Spinal cord (tissue), 10 donors: ENCODE measurements at places on chromosomes 12 and 14. TPM values are rescaled to one million over a fixed set of nuclear protein-coding genes. Genes with fewer than 3 reads are reported as not detected.

The MSI1 gene
- polyA plus RNA-seq: 64.8 TPM

- DNase-seq: no peak
Measured at GRCh38 chr14:71682337-71682736, 249.9 kb upstream of the RGS6 start.

The MYH6 gene
- polyA plus RNA-seq: not detected

DNA sequence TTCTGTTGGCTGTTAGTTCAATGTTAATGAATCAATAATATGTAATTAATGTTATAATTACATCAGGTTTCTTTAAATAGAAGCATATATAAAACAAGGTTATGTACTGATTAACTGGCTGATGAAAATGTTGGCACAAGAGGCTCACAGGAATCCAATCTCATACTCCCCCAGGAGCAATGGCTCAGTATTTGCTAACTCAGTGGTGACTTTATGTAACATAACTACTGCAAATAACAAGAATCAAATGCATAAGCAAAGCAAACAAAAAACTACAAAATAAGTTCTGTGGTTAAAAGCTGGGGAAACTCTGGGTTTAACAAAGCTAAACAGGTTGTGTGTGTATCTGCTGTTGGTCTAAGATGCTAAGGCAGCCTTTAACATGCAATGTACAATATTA is 27.7 kb upstream of the BBS10 start:
- DNase-seq: no peak

GRCh38 chr14:48792376-48793024 is 793.7 kb downstream of the RPS29 start:
- no peak for DNase-seq

DNA sequence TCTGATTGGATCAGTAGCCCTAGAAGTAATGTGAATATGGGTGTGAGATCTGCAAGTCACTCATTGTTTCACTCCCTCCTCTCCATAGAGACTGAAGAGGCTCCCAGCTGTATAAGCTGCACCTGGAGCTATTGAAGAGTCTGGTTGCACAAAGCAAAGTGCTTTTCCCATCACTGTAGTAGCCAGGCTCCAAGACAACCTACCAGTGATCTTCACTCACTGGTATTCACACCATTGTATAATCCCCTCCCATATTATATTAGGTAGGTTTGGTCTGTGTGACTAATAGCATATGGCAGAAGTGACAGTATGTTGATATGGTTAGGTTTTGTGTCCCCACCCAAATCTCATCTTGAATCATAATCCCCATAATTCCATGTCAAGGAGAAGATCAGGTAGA is 64.4 kb downstream of the ZFC3H1 start:
- DNase-seq: no peak

- DNase-seq: no peak
Measured at GRCh38 chr14:68735856-68736255, 57.0 kb downstream of the ZFP36L1 start.

DNA sequence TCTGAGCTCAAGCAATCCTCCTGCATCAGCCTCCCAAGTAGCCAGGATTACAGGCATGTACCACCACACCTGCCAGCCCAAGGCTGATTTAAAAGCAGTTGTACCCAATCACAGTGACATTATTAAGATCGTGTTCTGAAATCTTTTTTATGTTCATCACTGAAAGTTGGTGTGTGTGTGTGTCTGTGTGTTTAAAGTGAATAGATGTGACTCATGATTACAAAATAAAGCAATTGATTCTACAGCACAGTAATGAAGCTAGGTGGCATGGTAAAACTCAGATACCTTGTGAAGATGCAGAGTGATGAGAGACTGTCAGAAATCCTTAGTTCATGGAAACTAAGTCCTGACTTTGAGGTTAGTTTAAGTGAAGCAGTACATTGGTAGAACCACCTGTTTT is 74.2 kb upstream of the ATP2B1 start:
- no peak for DNase-seq

- no peak for DNase-seq
Measured at GRCh38 chr12:77493302-77494168, 337.2 kb upstream of the NAV3 start.

DNA sequence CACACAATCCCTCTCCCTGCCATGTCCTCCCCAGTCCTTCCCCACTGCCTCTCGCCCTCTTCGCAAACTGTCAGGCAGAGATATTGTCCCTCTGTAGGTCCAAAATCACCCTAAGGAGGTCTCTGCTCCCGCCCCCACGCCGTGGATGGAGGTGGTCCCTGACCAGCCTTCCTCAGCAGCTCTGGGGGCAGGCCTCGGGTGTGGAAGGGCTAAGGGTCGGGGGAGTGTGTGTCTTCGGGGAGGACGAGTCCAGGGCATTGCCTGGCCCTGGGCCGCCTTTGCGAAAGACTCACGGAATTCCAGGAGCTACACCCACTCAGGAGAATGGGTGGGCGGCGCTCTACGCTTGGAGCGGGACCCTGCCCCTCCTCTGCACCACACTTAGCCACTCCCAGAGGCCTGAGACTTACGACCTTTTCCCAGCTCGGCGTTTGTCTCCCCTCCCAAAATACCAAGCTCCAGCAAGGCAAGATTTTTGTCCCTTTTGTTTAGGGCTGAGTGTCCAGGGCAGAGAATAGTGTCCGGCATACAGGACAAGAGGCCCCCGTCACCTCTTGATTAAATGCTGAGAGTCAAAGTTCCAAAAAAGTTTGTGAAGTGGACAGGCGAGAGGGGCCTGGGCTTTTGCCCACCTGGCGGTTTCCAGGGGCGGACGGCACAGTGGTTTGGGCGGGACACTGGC is 881 bp downstream of the PYGL start:
- DNase-seq: no peak

The PPP4R4 gene
- polyA plus RNA-seq: 8.0 TPM

- DNase-seq: no peak
Measured at GRCh38 chr12:98968896-98969295, 323.8 kb downstream of the APAF1 start.

GRCh38 chr14:105285174-105285573 is 15.6 kb downstream of the BRF1 start:
- no peak for DNase-seq

The FBXO34 gene
- polyA plus RNA-seq: 23.5 TPM

The YARS2 gene
- 20.4 TPM for polyA plus RNA-seq

The GALNT8 gene
- polyA plus RNA-seq: 35.5 TPM

- no peak for DNase-seq
Measured at GRCh38 chr12:88538697-88539096, 41.6 kb downstream of the KITLG start.

The IL26 gene
- polyA plus RNA-seq: not detected

- peak; percentile 63 for DNase-seq
Measured at GRCh38 chr12:27779416-27779919, 565 bp upstream of the KLHL42 start.

The MMP19 gene
- polyA plus RNA-seq: 0.74 TPM

DNA sequence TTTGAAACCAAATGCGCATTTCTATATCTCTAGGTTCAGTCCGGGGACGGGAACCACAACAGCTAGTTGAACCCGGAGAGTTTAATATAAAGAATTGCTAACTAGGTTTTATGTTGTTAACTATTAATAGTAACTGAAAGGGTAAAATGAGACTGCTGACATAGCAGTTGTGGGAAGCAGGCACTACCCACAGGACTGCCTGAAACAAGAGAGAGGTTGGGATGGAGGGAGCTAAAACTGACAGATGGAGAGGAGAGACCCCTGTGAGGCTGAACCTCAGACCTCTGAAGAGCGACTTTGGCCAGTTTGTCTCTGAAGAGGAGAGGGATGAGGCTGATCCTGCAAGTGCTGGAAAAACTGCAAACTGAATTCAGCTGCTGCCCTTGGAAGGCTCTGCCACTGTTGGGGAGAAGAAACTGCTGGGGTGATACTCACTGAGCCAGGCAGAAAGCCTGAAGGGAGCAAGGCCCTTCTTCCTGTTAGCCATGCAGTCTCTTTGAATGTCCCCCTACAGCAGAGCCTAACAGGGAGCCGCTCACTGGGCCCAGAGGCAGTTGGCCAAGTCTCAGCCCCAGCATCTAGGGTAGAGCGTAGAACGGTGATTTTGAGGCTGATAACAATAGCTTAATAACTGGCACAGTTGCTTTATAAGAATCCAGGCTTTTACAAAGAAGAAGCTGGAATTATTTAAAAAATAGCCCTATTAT is 172.2 kb downstream of the NPAS3 start:
- DNase-seq: no peak

DNA sequence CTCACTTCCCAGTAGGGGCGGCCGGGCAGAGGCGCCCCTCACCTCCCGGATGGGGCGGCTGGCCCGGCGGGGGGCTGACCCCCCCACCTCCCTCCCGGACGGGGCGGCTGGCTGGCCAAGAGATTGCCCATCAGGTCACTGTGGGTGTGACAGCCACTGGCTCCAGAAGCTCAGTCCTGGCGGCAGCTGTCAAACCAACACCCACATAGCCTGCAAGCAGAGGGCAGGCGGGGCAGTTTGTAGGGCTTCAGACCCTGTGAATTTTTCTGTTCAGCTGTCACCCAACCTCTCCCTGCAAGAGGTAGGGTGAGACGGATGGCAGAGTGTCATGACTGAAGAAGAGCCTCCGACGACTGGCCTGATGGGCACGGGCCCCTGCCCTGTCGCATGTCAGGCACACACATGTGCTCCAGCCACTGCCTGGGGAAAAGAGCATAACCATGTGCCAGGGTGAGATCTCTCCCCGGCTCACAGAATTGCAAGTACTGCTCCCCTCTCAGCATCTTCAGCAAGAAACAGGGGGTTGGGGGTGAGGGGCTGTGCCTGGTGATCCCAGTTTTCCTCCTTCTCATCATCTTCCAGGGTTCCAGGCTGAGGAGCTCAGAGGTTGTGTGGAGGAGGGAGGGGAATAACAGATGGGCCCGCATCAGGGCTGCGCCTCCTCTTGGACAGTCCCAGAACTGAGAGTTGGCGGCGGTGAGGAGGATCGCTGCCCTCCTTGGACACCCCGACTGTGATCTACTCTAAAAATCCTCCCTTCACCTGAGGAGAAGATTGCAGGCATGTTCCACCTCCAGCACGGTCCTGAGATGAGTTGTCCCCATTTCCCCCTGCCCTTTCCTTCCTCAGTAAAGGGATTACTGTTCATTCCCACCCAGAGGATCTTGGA is 11.2 kb upstream of the PRPH start:
- DNase-seq: no peak

GRCh38 chr14:33347796-33348195 is 409.1 kb downstream of the NPAS3 start:
- no peak for DNase-seq

- no peak for DNase-seq
Measured at GRCh38 chr12:50102131-50102531, 1.7 kb upstream of the GPD1 start.

The SLC10A1 gene
- 0.21 TPM for polyA plus RNA-seq

- no peak for DNase-seq
Measured at GRCh38 chr12:48123169-48123568, 4.0 kb downstream of the PFKM start.

DNA sequence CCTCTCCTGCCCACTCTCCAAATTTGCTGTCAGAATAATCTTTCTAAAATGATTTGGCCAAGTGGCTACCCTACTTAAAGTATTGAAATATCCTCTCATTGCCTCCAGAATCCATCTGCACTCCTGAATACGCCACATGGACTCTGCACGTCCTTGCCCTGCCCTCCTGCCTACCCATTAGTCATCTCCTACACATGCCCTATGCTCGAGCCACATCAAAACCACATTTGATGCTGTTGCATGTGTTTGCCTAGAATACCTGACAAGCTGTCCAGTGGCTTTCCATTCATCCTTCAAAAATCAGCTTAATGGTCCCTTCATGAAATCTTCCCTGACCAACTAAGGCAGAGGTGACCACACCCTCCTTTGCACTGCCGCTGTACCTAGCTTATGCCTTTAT is 17.0 kb downstream of the VCPKMT start:
- no peak for DNase-seq

DNA sequence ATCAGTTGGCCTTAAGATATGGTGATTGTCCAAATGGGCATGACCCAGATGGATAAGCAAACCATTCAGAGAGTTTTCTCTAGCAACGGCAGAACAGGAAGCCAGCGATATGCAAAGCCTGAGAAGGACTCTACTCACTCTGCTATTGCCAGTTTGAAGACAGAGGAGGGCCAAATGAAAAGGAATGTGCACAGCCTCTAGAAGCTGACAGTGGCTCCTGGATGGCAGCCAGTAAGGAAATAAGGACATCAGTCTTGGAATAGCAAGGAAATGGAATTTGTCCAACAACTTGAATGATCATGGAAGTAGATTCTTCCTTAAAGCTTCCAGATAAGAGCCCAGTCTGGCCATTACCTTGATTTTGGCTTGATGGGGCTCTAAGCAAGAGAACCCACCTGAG is 60.0 kb downstream of the TMTC2 start:
- DNase-seq: no peak

The OAS1 gene
- 5.3 TPM for polyA plus RNA-seq

DNA sequence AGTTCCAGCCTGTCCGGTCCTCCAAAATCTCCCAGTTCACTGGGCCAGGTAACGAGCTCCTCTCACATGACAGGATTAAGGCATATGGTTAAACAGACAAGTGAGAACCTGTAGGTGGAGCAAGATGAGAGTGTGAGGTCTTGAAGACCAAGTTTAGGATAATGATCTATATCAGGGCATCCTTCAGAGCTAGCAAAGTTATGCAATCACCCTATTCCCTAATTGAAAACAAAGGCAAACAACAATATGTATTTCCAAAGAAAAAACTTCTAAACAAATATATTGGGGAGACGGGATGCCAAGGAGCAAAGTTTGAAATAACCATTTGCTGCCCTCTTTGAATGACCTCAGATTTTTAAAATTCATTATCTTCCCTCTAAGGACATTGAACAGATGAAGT is 571.2 kb downstream of the BCL11B start:
- DNase-seq: no peak

The TMPO gene
- 79.0 TPM for polyA plus RNA-seq

DNA sequence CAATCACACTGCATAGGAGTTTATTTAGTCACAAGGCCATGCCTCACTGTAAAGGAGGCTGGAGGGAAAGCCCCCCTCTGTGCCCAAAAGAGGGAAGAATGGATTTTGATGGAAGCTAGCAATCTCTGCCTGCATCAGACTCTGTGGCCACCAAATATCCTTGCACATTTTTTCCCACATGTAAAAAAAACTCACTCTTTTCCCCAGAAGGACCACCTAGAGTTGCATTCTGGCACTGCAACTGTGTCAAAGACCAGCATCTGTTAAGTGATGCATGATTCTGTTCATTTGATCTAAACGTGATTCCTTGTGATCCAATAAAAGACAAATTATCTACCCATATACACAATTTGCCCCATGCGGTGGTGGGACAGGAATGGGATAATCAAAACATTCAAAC is 8.0 kb downstream of the RHOJ start:
- no peak for DNase-seq

DNA sequence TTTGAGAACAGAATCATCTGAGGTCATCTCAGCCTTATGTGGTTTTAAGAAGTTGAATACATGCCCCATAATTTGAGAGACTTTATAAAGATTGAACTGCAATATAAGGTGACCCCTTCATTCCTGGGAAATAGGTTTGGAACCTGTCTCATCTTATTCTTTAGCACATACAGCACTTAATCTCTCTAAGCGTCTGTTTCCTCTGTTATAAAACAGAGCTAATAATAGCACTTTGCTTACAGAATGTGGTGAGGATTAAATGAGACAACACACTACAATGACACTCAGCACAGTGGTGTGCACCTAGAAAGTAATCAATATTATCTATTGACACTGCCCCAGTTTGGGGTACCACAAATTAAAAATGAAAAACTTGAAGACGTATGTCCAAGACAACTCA is 102.1 kb downstream of the DUSP6 start:
- DNase-seq: no peak
